Cardiac muscle cell (in vitro differentiated cells and primary cell): ENCODE measurements at places on chromosomes 16 and 17.

GRCh38 chr17:7580604-7581575, 1.5 kb downstream of the CD68 start:
- DNase-seq: no peak

- no peak for DNase-seq
Measured at GRCh38 chr16:88976366-88977017, 515 bp downstream of the CBFA2T3 start.

DNA sequence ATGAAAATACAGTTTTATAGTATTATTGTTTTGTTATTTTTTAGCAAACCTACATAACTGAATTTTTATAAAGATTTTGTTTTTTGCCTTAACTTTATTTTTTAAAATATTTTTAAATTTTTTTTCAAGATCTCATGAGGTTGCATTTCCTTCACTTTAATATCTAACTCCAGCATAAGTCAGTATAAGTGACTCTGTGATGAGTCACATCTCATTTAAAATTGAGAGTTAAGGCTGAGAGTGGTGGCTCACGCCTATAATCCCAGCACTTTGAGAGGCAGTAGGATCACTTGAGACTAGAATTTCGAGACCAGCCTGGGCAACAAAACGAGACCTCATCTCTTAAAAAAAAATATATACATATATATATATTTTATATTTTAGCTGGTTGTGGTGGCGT, 44.0 kb downstream of the NLK start:
- DNase-seq: no peak

DNA sequence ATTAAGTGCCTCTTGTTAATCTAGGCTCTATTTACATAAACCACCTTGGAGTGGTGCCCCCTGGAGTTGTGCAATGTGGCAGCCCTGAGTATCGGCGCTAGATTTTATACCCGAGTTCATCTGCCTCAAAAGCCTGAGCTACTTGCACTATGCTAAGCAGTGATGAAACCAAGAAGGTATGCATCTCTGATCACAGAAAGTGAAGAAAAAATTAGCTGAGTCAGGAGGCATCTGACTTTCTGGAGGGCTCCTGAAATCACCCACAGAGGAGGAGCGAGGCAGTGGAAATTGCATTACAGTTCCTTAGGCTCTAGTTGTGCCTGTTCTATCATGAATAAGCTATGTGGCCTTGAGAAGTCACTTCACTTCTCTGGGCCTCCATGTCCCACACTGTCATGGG, 80.3 kb upstream of the PSMD7 start:
- no peak for DNase-seq

- DNase-seq: peak; percentile 5
Measured at GRCh38 chr17:34626121-34626681, 46.8 kb downstream of the TMEM132E start.

GRCh38 chr16:85485379-85485778, 127.7 kb upstream of the GSE1 start:
- no peak for DNase-seq

DNA sequence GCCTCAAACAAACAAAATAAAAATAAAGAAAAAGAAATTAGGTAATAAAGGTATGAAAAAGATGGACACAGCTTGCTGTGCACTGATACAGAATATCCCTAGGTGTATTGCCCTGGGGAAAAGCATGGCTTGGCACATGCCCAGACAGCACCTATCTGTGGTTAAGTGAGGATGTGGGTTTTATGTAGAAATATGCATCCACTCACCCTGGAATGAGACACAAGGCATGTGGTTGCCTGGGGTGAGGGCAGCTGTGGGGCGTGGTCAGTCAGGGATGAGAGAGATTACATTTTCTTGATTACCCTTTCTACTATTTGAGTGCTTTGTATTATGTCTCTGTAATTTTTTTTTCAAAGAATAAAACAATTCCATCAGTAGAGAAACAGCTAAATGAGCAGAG, 6.9 kb downstream of the PLLP start:
- peak; percentile 56 for DNase-seq

- no peak for DNase-seq
Measured at GRCh38 chr17:40094874-40095273, 5.5 kb downstream of the NR1D1 start.

GRCh38 chr16:12317856-12318537, 341.5 kb downstream of the SNX29 start:
- no peak for DNase-seq

GRCh38 chr16:1459967-1460366, 14.9 kb downstream of the CLCN7 start:
- DNase-seq: no peak

DNA sequence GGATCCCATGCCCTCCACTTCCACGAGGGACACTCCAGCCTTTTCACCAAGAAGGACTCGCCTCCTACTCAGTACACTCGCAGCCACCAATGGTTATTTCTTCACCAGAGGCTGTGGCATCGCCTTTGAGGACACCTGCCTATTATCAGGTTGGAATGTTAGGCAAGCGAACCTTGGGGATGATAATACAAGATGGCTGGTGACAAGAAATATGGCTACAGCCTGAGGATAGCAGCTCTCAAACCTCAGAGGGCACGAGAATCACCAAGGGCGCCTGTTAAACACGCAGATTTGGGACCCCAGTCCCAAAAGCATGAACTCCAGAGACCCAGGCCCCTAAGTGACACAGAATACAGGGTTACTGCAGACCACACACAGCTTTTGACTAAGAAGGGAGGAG, 58.1 kb downstream of the CYTH1 start:
- no peak for DNase-seq

DNA sequence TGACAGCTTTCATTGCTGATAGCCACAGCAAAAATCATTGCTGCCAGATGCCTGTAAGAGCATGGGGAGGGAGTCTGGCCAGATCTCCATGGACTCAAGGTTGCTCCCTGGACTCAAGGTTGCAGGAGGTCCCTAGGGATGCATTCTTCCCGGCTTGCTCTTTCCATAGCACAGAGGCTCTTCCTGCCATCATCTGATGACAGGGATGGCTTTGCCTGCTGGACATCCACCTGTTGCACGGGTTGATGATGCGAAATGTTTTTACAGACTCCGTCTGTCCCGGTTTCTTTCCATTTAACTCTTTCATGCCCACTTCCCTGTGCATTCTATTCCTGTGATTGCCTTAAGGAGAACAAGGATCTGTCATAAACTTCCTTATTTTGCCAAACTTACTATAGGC, 115.6 kb upstream of the HSBP1 start:
- no peak for DNase-seq

- DNase-seq: no peak
Measured at GRCh38 chr17:34364751-34365150, 1.7 kb upstream of the CCL1 start.

GRCh38 chr17:74192950-74193781, 10.3 kb upstream of the RPL38 start:
- DNase-seq: no peak

- no peak for DNase-seq
Measured at GRCh38 chr16:16120044-16120381, 103.3 kb downstream of the ABCC6 start.

GRCh38 chr16:77963185-77964044, 58.9 kb upstream of the CLEC3A start:
- DNase-seq: no peak

DNA sequence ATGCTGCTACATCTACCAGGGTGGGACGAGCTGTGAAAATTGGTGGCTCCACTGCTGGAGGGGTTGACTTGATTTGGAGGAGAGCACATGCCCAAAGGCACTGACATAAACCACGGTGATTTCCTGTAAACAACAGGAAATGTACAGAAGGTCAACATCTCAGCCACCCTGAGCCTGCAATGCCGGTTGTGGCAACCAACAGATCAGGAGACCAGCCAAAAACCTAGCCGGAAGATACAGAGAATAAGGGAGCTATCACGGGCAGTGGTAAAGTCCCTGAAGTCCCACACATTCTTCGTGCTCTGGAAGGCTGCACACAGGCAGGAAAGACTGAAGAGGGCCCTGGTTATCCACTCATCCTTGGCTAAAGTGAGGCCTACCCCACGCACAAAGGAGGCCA, 56.2 kb downstream of the ADCY9 start:
- no peak for DNase-seq

- DNase-seq: no peak
Measured at GRCh38 chr16:1548727-1549126, 15.3 kb downstream of the TMEM204 start.

GRCh38 chr17:15340966-15341365, 431 bp downstream of the TEKT3 start:
- no peak for DNase-seq

- no peak for DNase-seq
Measured at GRCh38 chr16:81519301-81520150, 74.9 kb downstream of the CMIP start.

DNA sequence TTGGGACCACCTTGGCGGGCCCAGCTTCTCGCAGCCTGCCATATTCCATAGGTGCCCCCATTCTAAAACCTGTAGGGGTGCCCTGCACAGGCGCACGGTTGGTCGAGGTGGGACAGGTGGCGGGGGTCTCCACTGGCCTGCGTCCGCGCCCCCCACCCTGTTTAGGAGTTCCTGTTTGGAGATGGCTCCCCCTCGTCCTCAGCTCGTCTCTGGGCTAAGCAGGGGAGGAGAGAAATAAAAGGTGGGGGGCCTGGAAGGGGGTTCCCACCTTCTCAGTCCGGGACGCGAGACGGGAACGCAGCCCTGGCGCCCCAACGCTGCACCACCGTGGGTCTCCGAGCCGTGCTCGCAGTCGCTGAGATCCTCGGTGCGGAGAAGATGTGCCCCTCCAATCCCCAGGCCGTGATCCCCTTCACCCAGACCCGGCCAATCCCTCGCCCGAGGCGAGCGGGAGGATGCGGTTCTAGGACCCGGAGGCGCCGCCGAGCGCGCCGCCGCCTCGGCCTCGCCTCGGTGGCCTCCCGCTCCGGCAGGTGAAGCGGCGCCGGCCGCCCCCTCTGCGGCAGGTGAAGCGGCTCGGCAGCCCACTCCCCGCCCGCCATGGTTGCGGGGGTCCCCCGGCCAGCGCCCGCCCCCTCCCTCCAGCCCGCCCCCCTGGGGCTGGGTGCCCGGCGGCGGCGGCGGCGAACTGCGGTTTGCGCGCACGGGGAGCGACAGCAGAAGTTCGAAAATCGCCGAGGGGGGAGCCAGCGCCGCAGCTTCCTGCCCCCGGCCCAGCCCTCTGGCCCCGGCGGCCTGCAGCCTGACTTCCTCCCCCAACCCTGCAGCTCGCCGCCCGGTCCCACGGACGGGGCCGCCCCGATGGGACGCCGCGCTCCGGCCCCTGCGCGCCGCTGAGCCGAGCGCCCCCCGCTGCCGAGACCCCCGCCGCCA, at the start of gene FMNL1:
FMNL1 (plus strand) TSS at position 805 of the 933 bp plus-strand sequence. CDS start 240 bp downstream, outside the sequence.
- no peak for DNase-seq

DNA sequence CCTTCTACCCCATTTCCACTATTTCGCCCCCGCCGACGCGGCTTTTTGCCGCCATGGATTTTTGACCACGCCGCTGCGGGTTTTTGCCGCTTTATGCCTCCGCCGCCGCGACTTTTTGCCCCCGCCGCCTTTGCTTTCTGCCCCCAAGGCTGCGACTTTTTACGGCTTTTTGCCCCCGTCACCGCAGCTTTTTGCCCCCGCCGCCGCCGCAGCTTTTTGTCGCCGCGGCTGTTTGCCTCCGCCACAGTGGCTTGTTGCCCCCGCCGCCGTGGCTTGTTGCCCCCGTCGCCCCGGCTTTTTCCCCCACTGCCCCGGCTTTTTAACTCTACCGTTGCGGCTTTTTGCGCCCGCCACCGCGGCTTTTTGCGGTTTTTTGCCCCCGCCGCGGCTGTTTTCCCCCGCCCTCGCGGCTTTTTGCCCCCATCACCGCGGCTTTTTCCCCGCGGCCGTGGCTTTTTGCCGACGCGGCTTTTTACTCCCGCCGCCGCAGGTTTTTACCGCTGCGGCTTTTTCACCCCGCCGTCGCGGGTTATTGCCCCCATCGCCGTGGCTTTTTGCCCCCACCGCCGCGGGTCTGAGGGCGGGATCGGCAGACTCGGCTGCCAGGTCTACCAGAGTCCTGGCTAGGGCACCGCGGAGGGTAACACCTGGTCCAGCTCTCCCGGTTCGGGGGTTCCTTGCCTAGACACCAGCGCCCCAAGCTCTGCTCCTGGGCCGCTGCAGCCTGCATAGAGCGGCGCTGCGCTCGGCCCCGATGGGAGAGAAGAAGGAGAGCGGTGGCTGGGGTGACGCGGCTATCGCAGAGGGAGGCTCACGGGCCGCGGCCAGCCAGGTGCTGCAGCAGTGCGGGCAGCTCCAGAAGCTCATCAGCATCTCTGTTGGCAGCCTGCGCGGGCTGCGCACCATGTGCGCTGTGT, 562.7 kb upstream of the WSB1 start:
- DNase-seq: no peak
